Erythroblast (primary cell): ENCODE measurements at places on chromosomes 11 and 22.
A peak's percentile ranks its signal among the peaks of the same experiment; 100 is the strongest.

DNA sequence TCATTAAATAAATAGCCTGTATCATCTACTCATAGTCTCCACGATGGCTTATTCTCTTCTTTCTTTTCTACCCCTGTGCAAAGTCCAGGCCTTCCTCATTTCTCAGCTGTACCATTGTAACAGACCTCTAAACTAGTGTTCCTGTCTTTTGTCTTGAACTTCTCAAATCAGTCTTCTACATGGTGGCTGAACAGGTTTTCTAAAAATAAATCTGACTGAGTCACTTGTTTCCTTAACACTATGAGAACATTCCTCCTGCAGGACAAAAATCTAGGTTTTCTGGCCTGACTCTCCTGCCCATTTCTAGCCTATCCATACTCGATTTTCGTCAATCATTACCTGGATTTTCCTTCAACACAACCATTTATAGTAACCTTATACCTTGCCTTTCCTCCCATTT is 1080.8 kb upstream of the TENM4 start:
- no peak for DNase-seq

DNA sequence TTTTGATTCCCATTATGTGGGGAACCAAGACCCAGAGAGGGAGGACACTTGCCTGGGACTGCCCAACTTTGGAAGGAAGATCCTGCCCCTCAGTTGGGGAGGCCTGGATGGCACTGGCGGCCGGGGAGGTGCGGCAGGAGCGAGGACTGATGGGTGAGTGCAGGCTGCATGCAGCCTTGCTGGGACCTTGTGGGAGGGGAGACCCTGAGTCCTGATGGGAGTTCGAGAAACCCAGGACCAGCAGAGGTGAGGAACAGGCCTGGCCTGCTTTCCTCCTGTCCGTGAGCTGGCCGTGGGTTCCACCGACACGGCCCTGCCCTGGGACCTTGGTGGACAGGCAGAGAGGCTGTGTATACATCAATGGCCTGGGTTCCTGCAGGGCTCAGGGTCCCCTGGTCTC is 19.3 kb upstream of the SMIM38 start:
- DNase-seq = no peak

GRCh38 chr11:71998649-71999310 is at the start of gene IL18BP:
IL18BP (plus strand) TSS chr11:71998909; CDS start chr11:71999985, 1,076 bp downstream.
- no peak for DNase-seq

DNA sequence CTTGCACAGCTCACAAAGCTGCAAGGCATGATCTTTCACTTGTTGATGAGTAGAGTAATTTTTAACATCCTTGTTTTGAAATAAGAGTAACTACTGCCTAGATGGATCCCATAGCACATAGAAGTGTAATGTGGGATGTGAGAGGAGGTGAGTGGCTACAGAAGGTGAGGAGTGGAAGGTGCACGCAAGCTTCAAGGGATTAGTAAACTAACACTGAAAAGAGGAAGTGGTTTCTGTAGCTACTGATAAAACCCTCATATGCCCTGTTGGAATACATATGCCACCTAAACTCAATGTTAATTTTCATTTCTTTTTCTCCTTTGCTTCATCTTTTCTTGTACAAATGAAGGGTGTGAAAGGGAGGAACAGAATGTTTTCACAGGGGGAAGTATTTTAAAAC is 22.0 kb upstream of the CTSC start:
- peak; percentile 24 for DNase-seq

GRCh38 chr11:28346209-28346608 is 238.0 kb downstream of the METTL15 start:
- DNase-seq = no peak

- no peak for DNase-seq
These were observed 89.0 kb upstream of the VPREB1 start for GRCh38 chr22:22155607-22156006.

DNA sequence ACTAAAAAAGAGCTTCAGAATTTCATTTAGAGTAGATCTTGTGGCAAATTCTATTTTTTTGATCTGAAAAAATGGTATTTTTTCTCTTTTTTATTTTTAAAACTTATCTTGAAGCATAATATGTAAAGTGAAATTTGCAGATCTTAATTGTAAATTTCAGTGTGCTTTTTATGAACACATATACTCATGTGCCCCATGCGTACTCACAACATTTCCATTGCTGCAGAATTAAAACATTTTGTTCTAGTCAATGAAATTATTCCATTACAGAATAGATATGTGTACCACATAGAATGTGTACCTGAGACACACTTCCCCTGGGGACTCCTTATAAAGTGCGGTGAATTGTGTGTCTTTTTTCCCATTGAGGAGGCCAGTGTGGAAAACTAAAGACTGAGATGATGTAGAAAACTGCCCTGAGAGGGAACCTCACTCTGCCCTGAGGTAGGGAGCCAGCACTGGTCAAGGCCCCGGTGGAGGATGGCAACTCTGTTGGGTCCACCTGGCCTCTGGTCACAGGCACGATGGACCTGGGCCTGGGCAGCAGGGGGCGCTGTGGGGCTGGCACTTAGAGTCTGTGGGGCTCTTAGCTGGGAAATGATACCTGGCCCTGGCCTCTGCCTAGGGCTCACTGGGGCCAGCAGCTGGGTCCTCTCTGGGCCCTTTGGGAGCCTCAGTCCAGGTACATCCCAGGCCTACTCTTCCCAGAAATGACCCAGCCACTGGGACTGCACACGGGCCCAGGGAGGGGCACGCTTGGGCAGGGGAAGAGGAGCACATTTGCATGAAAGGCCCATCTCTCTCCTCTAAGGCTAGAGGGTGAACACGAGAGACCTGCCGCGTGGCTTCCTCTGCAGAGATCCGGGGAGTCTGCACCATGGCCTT is 77.9 kb upstream of the TOP3B start:
- DNase-seq = peak; percentile 38

GRCh38 chr22:26471522-26471921 is 12.1 kb downstream of the HPS4 start:
- DNase-seq = no peak

DNA sequence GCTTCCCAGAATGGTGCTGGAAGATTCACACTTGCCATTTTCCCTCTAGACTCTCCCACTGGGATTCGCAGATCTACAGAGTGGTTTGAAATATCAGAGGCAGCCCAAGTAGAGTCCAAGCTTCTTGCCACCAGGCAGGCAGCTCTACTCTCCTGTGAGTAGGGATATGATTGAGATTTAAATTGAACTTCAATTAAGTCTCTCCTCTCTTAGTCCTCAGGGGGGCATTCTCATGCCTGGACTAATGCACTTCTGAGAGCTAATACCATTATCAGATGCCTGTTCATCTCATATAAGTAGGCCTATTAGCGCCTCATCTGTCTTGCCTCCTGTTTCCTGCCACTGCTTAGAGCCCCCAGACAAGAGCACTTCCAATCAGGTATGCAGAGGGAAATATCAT is 25.5 kb upstream of the AMPD3 start:
- DNase-seq = peak; percentile 15

DNA sequence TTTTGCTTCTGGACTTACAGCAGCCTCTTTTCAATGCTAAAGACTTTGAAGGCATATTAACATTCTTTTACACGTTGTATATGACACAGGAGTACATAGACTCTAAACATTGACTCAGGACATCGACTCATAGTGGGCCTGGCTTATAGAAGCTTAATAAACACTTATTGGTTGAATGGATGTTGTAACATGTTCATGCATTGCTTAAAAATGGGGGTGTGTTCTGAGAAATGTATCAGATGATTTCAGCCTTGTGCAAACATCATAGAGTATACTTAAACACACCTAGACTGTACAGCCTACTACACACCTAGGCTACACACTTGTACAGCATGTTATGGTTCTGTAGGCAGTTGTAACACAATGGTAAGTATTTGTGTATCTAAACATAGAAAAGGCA is 17.9 kb downstream of the TTC17 start:
- DNase-seq = peak; percentile 30

DNA sequence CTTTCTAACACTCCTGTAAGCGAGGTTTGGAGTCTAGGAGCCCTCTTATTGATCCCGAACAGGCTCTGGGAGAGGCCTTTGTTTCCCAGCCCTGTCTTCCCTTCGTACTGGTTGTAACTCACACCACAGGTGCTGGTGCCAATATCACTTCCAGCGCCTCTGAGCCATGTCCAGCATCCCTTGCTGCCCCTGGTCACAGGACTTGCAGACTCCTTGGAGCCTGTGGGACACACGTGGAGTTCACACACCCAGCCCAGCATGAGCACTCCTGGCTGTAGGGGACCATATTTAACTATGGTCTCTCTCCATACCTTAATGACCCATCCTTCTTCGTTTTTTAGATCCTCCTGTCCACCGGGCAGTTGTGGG is 2.2 kb downstream of the ZBTB16 start:
- no peak for DNase-seq

DNA sequence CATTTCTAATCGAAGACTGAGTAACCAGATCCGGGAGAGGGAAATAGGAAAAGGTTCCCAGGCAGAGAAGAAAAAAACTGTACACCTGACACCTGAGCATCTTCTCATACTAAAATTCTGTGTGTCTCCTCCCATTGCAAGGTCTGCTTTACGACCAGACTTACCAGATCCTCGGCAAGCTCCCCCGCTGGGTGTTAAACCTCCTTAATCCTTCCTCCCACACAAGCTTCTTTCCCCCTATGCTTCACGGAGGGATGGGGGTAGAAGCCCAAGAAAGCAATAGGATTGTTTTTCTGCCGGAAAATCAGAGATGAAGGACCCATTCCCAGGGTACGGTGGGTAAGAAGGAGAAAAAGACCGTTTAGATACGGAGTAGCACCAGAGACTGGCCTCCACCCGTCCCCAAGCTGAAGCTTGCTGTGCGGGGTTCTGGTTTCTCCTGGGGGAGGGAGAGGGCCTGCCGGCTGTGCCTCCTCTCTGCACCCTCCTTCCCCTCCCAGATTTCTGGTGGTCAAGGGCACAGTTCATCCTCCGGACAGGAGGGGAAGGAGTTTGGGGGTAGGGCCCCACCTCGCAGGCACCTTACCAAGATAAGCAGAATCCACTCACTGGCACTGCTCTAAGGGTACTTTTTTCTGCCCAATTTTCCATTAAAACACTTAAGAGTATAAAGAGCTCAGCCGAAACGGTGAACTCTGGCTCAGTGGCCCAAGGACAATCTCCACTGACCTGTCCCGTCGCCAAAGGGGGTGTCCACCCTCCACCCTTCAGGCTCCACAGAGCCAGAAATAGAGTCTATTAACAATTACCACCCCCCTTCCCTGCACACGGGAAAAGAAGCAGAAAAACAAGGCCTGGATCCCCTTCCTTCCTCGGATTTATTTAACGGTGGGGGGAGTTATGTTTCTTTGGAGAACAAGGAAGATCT is 1.2 kb downstream of the TOB2 start:
- peak; percentile 49 for DNase-seq

GRCh38 chr11:65609229-65609628 is 4.8 kb downstream of the MAP3K11 start:
- peak; percentile 66 for DNase-seq

DNA sequence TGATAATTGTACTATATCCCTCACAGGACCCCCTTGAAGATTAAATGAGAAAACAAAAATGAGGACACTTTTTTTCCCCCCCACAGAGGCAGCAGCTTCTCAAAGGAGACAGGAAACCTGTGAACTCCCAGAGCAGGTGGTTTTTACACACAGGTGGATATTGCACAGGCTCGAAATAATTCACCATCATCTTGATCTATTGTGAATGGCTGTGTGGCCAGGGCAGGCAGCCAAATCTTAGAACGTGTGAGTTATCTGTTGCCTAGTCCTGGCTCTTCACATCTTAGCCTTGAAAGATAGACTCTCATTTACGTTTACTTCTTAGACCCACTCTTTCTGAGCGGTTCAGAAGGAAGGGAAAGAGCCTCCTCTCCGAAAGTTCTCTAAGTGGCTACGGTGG is 23.5 kb downstream of the PPFIBP2 start:
- no peak for DNase-seq

DNA sequence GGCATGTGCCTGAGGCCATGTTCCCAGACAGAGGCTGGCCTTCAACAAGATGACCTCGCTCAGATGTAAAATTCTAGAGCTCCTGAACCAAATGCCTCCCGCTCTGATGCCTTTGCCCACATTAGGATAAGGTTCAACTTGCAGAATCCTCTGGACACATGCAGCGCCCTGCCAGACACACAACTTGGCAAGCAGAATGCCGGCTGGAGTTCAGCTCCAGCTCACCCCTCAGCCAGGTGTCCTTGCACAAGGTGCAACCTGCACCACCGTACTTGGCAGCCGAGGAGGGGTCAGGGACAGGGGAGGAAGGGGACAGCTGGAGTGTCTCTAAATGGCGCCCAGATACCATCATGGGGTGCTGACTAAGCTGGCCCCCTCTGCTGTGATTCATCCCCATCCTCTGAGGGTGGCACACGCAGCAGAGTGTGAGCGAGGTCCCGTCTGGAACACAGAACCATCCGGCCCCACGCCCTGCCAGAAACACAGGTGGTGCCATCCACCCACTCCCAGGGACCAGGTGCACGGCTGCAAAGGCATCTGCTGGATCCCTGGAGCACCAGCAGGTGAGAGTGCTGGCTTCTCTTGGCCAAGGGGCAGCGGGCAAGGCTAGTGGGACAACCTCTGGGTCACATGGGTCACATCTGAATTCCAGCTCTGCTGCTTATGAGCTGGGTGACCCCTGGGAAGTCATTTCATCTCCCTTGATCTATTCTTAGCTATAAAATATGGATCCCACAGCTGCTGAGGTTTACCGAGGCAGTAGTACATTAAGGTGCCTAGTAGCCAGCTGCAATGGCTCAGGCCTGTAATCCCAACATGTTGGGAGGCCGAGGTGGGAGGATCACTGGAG is 12.8 kb downstream of the ZMAT5 start:
- no peak for DNase-seq

GRCh38 chr11:102580185-102580951 is 44.8 kb downstream of the MMP20 start:
- DNase-seq = no peak

GRCh38 chr11:41320238-41320637 is 139.2 kb downstream of the LRRC4C start:
- no peak for DNase-seq

DNA sequence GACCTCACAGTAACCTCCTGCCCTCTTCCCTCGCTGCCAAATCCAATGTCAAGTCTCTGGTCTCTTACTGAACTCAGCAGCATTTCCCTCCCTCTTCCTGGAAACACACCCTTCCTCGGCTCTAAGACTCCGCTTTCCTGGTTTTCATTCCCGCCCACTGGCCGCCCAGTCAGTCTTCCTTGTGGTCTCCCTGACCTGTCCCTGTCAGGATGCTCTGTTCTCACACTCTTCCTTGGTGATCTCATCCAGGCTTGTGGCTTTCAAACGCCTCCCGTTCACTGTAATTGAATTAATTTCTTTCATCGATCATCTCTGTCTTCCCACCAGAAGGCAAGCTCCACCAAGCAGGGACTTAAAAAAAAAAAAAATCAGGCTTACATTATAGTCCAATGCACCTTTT is 33.5 kb downstream of the MYO18B start:
- no peak for DNase-seq

GRCh38 chr11:128765104-128765503 is 71.2 kb downstream of the FLI1 start:
- no peak for DNase-seq

DNA sequence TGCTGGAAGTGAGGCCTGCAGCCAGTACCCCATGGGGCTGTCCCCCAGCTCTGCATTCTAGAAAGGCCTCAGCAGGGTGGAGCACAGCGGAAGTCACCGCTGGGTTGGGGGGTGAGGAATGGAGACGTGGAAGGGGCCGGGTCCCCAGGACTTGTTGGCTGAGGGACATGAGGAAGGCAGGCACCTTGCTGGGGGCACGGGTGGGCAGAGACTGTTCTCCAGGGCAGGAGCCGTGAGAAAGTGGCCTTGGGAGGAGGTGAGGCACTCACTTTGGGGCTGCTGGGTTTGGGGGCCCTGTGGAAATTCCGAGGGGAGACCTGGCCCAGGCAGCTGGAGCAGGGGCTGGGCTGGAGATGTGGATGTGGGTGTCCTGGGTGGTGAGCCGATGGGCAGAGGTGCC is 5.0 kb downstream of the TNNI2 start:
- DNase-seq = no peak
